ENCODE measurements at places on chromosomes 6 and 20. TPM values are rescaled to one million over a fixed set of nuclear protein-coding genes. Genes with fewer than 3 reads are reported as not detected.

ZBTB46 gene
- total RNA-seq, result 11.9 TPM

TBX18 gene
- 45.5 TPM for total RNA-seq

TBXT gene
- total RNA-seq, result not detected

MC3R gene
- not detected for total RNA-seq

GABRR2 gene
- 0.93 TPM for total RNA-seq
